ENCODE measurements at places on chromosomes 7 and 10.

DNA sequence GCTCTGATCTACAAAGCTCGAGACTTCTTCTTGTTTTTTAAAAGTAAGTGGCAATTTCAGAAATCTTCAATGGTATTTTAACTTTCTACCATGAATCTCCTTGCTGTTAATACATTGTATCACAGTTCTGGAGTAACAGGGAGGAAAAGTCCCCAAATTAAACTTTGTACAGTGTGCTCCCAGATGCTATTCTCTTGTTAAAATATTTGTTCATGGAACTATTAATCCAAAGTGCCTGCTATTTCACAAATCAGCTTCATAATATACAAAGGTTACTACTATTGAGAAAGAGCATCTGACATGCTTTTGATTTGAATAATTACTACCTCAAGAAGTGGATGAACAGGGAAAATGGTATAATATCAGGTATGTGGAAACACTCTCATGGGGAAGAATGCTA lies 36.6 kb downstream of the SIRT1 start:
- no peak for DNase-seq

GRCh38 chr7:29170781-29171180 lies 23.8 kb upstream of the CHN2 start:
- no peak for DNase-seq

DNA sequence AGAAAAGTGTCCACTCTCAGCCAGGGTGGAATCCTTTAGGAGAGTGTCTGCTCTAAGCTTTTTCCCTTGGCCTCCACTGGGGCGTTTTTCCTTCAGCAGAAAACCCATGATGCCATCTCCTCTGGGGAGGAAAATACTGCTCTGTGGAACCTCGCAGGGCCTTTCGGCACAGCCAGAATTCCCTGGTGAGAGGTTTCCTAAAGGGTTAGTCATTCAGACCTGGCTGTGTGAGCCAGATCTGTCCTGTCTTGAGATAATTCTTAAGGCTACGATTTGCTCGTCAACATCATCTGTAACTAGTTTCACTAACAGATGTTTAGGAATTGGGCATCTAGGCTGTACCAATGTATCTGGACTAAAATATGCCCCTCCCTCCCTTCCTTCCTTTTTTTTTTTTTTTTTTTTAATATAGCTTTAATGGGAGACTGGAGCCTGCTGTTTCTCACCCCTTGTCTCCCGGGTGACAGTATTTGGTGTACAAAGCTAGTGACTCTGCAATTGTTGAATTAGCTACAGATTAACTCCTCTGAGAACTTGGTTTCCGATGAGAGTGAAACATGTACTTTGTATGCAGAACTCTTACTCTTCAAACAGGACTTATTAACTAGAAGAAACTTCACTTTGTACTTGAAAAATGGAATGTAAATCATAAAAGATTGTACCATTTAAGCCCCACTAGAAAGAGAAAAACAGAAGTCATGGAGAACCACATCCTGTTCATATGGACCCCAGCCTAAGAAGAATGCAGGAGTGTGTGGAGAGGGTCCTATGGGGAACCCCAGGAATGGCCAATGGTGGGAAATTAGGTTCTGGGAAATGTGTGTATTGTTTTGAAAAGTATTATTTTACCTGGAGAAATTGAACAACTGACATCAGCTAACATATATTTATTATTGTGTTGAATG lies 230.9 kb downstream of the CAMK1D start:
- DNase-seq = no peak

DNA sequence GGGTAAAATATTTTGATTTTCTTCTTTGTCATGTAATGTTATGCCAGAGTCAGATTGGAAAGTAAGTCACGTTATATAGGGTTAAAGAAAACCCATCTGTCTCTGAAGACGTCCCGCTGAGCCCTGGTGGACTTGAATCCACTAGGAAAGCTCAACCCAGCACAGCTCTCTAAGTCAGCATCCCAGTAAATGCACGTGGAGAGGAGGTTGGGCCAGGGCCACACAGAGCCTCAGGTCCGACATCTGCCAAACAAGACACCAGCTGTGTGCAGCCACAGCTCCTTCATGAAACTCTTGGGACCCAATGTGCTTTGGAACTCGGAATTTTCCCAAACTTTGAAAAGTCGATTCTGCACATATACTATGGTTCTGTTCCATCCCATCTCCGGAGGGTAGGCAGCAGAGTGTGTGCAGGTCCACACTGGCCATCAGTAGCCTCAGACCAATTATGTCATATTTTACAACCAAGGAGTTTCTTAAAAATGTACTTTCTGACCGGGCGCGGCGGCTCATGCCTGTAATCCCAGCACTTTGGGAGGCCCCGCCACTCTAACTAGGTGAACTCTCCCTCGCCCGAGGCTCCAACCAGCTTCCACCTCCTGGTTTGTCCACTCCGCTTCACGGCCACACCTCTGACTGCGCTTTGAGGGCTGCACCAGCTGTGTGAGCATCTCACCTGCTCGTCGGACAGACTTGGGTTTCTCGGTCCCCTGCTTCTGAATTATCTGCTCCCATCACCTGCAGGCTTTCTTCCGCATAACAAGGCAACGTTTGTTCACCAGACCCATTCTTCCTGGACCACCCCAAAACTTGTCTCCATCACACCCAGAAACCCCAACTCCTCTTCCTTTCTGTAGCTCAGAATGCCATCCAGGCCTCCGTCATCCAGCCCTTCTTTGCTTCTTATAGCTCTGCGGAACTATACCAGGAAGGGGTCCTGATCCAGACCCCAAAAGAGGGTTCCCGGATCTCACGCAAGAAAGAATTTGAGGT lies 29.7 kb upstream of the DNAJB6 start:
- DNase-seq = no peak

GRCh38 chr10:124564881-124565280 lies 103.3 kb downstream of the LHPP start:
- DNase-seq = no peak
